ENCODE measurements at places on chromosomes 4 and X.

- DNase-seq = peak; percentile 45
These were observed 166.9 kb upstream of the PCDH10 start for GRCh38 chr4:132982151-132982550.

DNA sequence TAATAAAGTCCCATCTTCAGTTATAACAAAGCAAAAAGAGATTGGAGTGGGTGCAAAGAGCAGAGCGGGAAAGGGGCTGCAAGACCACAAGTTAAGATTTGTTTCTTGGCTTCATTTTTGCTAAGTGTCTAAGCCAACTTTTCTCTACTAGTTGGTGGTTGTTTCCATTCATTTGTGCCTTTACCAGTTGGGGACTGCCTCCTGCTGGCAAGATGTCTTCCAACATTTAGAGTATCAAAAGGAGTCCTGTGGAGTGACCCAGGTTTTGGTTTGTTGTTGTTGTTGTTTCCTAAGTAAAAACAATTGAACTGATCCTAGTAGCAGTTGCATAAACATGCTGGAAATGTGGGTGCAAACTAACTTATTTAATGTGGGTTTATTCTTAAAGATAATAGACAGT lies 121.1 kb downstream of the SPATA18 start:
- DNase-seq = no peak

DNA sequence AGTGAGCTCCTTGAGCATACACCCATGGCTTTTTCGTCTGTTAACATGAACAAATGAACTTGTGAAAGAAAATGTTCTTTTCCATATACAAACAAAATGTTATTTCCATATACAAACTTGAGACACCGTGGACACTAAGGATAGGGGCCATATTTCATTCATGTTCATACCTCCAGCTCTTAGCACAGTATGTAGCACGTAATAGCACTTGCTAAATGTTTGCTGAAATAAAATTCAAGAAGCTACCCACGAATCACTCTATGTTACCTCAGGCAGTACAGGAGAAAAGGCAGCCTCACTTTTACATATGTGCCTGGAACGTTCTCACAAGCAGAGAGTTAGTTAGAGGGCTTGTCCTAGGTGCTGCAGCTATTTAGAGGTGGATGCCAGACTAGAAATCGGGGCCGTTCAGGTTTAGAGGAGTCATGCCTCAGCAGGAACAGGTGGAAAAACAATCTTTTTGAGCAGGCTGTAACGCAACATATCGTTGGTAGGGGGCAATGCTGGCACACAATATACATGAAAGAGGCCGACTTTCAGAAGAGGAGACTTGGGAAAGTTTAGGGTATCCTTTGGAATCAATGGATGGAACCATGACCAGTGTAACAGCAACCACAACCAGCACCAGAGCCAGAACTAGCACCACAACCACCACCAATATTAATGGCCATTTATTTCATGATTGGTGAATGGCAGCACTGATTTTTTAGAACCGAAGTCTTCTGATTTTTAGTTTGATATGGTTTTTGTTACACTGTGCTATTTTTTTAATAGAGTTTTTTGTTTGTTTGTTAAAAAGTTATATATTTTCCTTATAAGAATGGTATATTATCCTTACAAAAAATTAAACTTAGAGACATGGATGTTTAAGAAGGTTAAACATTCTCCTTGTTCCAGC lies 14.8 kb upstream of the PAQR3 start:
- DNase-seq = no peak

DNA sequence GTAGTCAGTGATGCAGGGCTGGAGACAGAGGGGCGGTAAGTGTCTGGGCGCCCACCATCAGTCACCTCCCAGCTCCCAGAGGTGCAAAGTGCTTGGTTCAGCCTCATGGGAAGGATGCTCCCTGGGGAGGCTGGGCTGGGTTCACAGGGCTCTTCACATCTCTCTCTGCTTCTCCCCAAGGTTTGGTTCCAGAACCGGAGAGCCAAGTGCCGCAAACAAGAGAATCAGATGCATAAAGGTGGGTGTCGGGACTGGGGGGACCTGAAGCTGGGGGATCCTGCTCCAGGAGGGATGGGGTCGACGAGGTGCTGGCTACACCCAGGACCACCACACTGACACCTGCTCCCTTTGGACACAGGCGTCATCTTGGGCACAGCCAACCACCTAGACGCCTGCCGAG lies 10.1 kb downstream of the SHOX start:
- no peak for DNase-seq

DNA sequence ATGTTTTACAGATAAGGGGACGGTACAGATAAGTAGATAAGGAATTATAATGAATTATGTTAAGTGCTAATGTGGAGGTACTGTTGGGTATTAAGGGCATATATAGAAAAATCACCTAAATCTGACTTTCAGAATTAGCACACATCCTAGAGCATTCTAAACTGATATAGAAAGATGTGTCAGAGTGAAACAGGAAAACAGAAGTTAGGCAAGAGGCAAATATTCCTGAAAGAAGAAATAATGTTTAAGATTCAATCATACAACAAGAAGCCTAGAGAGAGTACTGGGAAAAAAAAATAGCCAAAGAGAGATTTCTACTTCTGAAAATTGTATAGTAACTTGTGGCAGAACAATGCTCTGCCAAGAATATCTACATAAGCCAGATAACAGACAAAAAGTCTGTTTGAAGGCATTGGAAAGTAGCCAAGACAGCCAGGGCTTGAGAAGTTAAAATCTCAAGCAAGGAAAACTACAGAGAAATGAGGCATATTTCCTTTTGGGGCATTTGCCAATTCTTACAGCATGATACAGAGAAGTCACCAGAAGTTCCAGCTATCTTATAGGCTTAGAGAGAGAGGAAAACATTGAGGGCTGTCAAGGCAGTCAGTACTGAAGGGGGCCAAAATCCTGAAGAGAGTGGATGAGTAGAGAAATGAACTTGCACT lies 646.0 kb downstream of the RPA4 start:
- peak; percentile 28 for DNase-seq

DNA sequence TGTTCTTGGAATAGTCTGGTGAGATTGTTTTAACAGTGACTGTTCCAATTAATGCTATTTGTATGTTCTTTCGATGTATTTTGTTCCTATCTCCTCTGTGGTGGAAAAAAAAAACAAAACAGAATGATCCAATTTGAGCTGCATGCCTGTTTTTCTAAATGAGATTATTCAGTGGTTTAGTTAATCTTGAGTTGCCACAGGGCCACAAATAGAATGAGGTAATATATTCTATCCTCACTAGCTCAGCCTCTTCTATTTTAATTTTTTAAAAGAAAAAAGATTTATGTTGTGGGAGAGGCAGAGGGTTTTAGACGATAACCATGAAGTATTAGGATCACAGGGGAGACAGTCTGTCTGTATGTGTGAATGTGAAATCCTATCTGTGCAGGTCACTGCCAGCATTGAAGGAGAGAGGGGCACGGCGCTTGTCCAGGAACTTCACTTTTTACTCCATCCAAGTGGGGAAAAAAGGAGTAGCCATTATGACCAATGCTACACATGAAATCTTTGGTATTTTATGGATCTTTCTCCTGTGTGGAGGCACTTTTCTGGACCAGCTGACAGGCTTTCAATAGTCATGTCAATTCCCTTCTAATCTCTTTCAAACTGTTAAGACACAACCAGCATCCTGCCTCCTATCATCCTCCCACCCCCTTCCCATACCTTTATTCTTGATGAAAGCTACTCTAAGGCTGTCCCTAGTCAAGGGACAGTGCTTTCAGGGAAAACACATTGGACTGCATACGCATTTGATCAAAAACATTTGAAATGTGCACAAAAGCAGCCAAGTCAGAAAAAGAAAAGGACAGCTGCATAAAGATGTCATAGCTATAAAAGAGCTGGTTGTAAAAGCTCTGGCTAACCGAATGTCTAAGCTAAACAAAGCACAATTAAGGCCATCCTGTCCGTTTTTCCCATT lies 1063.8 kb upstream of the INTU start:
- no peak for DNase-seq

- no peak for DNase-seq
These were observed 26.7 kb downstream of the OTC start for GRCh38 chrX:38379088-38379487.
